ENCODE measurements at places on chromosomes 12 and 14. TPM values are rescaled to one million over a fixed set of nuclear protein-coding genes. Genes with fewer than 3 reads are reported as not detected.

Gene C14orf39
- total RNA-seq: 0.39 TPM

DNA sequence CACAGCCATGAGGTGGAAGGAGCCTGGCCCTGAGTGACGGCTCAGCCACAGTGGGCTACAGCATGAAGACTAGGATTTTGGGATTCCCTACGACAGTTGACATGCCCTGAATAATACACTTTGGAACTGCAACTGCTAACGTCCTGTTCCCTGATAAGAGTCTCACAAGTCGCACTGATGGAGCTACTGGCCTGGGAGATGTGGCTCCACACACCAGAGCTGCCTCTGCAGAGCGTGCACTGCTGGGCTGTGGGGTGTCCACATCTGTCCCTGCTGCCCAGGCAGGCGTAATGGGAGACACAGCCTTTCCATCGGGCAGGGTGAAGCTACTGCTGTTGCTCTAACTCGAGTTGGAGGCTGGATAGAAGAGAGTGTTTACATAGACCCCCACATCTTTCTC lies 42.7 kb upstream of the RASSF3 start:
- no peak overlapping the region for H3K27ac ChIP-seq
- no peaks in the 10 kb centered on the region for H3K36me3 ChIP-seq
- no peak for DNase-seq
- H3K4me1 ChIP-seq: no peaks in the 10 kb centered on the region
- no peak overlapping the region for H3K4me3 ChIP-seq
- no peaks in the 10 kb centered on the region for H3K27me3 ChIP-seq

DNA sequence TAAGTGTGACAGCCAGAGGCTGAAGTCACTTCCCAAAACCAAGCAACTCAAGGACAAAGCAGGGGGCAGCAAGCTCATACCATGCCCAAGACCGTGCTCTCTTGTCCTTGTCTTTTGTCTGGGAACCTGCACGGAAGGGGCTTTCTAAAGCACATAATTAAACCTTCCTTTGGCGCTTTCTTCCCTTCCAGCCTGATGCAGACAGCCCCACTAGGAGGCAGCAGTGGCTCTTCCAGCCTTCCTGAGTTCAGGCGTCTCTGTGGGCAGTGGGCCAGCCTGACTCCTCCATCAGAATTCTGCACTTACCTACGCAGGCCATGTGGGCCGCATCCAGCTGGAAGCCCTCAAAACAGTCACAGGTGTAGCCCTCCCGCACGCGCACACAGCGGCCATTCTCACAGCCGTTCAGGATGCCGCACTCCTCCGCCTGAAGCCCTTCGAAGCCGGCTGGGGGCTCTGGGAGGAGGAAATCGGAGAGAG lies 7.6 kb downstream of the ISCA2 start:
- no peaks in the 10 kb centered on the region for H3K4me1 ChIP-seq
- no peak overlapping the region for H3K4me3 ChIP-seq
- peak overlapping the region; percentile 57 for H3K27ac ChIP-seq
- peak; percentile 75 for DNase-seq

- no peak overlapping the region for H3K4me3 ChIP-seq
- no peaks in the 10 kb centered on the region for H3K27me3 ChIP-seq
- H3K27ac ChIP-seq: no peak overlapping the region
- DNase-seq: no peak
- H3K4me1 ChIP-seq: no peaks in the 10 kb centered on the region
- H3K36me3 ChIP-seq: no peaks in the 10 kb centered on the region
These were observed 50.4 kb downstream of the GXYLT1 start for GRCh38 chr12:42094277-42094676.

GRCh38 chr14:53226553-53226952 lies 73.4 kb upstream of the DDHD1 start:
- H3K27me3 ChIP-seq: no peaks in the 10 kb centered on the region
- no peak for DNase-seq
- H3K4me3 ChIP-seq: no peak overlapping the region
- no peak overlapping the region for H3K27ac ChIP-seq

- no peak overlapping the region for H3K27ac ChIP-seq
- DNase-seq: no peak
- H3K27me3 ChIP-seq: no peaks in the 10 kb centered on the region
- H3K36me3 ChIP-seq: no peaks in the 10 kb centered on the region
- H3K4me3 ChIP-seq: no peak overlapping the region
- no peaks in the 10 kb centered on the region for H3K4me1 ChIP-seq
These were observed 318.5 kb downstream of the BCAT1 start for GRCh38 chr12:24630446-24630845.

GRCh38 chr14:72154645-72155378 lies 222.6 kb downstream of the RGS6 start:
- H3K36me3 ChIP-seq: no peaks in the 10 kb centered on the region
- no peak overlapping the region for H3K27ac ChIP-seq
- H3K27me3 ChIP-seq: no peaks in the 10 kb centered on the region
- no peak overlapping the region for H3K4me3 ChIP-seq
- no peaks in the 10 kb centered on the region for H3K4me1 ChIP-seq
- peak; percentile 31 for DNase-seq

- H3K4me1 ChIP-seq: no peaks in the 10 kb centered on the region
- no peaks in the 10 kb centered on the region for H3K36me3 ChIP-seq
- no peaks in the 10 kb centered on the region for H3K27me3 ChIP-seq
- no peak overlapping the region for H3K27ac ChIP-seq
- no peak overlapping the region for H3K4me3 ChIP-seq
- no peak for DNase-seq
These were observed 123.7 kb upstream of the TMTC1 start for GRCh38 chr12:29907461-29907860.

DNA sequence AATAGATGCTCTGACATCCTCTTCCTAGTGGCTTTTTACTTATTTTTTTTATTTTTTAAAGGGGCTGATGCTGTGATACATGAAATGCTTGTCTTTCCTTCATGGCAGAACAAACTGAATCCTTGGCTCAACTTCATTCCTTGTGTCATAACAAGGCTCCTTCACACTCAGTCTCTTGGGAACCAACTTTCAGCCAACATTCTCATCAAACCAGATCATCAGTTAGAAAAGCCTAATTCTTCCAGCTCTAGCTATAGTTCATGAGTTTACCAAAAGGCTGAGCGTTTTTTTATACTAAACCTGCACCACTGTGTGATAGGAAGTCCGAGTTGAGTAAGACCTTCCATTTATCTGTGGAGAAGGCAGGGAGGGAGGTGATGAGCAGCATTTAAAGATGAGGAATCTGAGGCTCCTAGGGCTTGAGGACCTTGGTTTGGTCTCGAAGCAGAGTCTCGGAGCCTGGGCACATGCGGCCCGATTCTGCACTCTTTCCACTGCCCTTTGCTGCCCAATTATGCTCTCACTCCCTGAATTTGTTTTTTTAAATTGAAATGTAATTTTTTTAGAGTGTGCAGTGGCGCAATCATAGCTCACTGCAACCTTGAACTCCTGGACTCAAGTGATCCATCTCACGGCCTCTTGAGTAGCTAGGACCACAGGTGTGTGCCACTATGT lies 8.2 kb downstream of the GPRC5D start:
- no peak overlapping the region for H3K4me3 ChIP-seq
- H3K27me3 ChIP-seq: no peaks in the 10 kb centered on the region
- no peaks in the 10 kb centered on the region for H3K36me3 ChIP-seq
- peak; percentile 67 for DNase-seq
- H3K27ac ChIP-seq: no peak overlapping the region
- no peaks in the 10 kb centered on the region for H3K4me1 ChIP-seq

GRCh38 chr12:13173012-13173932 lies 23.3 kb upstream of the EMP1 start:
- H3K36me3 ChIP-seq: no peaks in the 10 kb centered on the region
- H3K4me1 ChIP-seq: peaks cover 30% of the 10 kb centered on the region
- H3K27me3 ChIP-seq: no peaks in the 10 kb centered on the region
- H3K27ac ChIP-seq: peak overlapping the region; percentile 81

GRCh38 chr12:11797317-11797913 lies 147.9 kb downstream of the ETV6 start:
- DNase-seq: no peak
- H3K27ac ChIP-seq: no peak overlapping the region
- no peaks in the 10 kb centered on the region for H3K27me3 ChIP-seq
- no peak overlapping the region for H3K4me3 ChIP-seq
- H3K4me1 ChIP-seq: no peaks in the 10 kb centered on the region
- no peaks in the 10 kb centered on the region for H3K36me3 ChIP-seq

GRCh38 chr12:75489613-75490210 lies 9.2 kb downstream of the GLIPR1 start:
- no peak for DNase-seq
- H3K27ac ChIP-seq: no peak overlapping the region
- H3K36me3 ChIP-seq: no peaks in the 10 kb centered on the region
- H3K4me1 ChIP-seq: no peaks in the 10 kb centered on the region

DNA sequence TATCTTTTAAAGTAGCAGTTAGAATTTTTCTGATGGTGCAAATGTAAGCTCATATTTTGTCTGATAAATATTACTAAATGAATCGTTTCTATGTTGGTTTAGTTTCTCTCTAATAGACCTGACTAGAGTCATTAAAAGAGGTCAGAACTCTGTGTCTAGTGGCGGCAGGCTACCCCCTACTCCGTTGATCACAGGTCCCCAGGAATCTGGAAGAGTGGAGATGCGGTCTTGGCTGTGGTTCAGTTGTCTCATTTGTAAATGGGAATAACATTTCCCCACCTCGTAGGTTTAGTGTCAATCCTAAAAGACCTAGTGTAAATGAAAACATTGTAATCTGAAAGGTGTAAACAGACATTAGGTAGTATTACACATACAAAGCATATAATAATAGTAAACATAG lies 4.7 kb upstream of the FOXJ2 start:
- no peak overlapping the region for H3K4me3 ChIP-seq
- H3K4me1 ChIP-seq: no peaks in the 10 kb centered on the region
- no peak overlapping the region for H3K27ac ChIP-seq
- no peaks in the 10 kb centered on the region for H3K36me3 ChIP-seq
- DNase-seq: no peak

Gene PDZRN4
- 197 TPM for total RNA-seq

Gene NGB
- total RNA-seq: not detected

Gene RIPK3
- 9.3 TPM for total RNA-seq

Gene HOXC4
- total RNA-seq: 8.1 TPM

DNA sequence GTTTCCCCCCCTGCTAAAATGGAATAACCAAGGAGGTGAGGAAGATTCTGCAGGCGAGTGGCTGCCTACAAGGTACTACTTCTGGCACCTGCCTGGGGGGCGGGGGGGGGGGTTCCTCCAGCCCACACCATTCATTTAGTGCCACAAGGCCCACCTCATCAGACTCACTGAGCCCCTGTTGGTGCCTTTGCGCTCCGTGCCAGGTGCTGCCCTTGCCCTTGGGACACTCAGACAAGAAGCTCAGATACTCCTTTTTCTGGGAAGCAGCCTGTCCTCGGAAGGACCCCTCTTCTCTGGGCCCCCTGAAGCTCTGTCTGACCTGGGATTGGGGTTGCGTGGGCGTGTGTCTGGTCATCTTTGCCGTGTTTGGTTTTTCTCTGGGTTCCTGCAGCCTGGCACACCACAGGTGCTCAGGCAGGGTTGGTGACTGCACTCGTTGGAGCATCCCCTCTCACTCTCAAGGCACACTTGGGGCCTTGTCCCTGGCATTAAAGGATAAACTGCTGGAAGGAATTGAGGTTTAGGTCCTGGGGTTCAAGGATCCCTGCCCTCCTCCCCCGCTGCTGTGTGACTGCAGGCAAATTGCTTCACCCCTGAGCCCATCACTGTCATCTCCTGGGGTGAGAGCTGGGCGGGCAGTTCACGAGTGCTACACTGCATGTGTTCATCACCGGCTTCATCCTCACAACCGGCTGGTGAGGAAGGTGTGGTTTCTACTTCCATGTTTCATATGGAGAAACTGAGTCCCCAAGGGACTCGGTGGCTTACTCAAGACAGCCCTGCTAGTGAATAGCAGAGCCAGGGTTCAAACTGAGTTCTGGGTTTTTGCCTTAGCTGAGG lies 16.9 kb downstream of the FAM222A start:
- H3K4me3 ChIP-seq: no peak overlapping the region
- H3K27ac ChIP-seq: peak overlapping the region; percentile 87
- H3K27me3 ChIP-seq: no peaks in the 10 kb centered on the region
- no peak for DNase-seq
- peaks cover 18% of the 10 kb centered on the region for H3K4me1 ChIP-seq

Gene FANCM
- total RNA-seq: 6.5 TPM

Gene VTI1B
- 105 TPM for total RNA-seq

Gene EDDM3A
- total RNA-seq: not detected

GRCh38 chr14:92680781-92681650 lies 67.4 kb downstream of the LGMN start:
- H3K27me3 ChIP-seq: no peaks in the 10 kb centered on the region
- no peak overlapping the region for H3K4me3 ChIP-seq
- H3K4me1 ChIP-seq: peaks cover 17% of the 10 kb centered on the region
- no peak overlapping the region for H3K27ac ChIP-seq
- H3K36me3 ChIP-seq: no peaks in the 10 kb centered on the region
- DNase-seq: peak; percentile 73

- H3K36me3 ChIP-seq: no peaks in the 10 kb centered on the region
- no peak overlapping the region for H3K4me3 ChIP-seq
- no peak overlapping the region for H3K27ac ChIP-seq
- DNase-seq: no peak
These were observed 94.7 kb upstream of the PWP1 start for GRCh38 chr12:107590814-107591375.

- peak within 1 kb of the TSS; percentile 22 for H3K4me3 ChIP-seq
- H3K27ac ChIP-seq: peak within 1 kb of the TSS; percentile 86
- DNase-seq: peak; percentile 77
These were observed at the start of gene C1R for GRCh38 chr12:7092229-7092985. Gene C1R, minus strand, starts transcription at chr12:7092445. Its CDS starts 57 bp downstream, at chr12:7092388.

Gene KRT83
- total RNA-seq: not detected

DNA sequence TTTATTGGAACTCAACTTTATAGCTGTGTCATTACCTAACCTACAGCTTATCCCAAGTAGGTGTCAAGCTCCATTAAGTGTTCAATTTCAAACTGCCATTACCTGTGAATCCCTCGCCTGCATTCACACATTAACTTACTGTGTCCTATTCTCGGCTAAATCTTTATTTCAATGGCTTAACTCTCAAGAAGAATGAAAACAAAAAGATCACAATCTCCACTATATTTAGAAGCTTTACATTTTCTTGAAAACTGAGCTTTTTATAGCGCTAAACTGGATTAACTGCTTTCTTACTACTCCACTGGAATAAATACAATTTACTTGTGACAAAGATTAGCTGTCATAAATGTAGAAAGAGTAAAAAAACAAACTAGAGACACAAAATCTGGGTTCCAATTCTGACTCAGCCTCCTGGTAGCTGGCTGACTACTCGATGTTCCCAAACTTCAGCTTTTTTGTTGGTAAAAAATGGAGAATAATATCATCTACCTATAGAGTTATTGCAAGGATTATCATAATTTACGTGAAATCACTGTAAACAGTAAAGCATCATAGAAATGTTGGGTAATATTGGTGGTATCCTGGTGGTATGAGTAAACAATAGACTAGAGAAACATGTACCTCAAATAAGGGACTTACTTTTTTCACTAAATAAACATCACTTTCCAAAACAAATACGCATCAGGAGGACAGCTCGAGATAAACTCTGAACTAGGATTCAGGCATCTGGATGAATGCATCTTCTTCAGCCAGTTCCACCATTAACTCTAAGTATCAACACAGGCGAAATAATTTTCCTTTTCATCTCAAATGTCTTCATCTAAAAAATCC lies 1.7 kb downstream of the RALGAPA1 start:
- H3K36me3 ChIP-seq: no peaks in the 10 kb centered on the region
- no peak for DNase-seq
- H3K4me1 ChIP-seq: peaks cover 12% of the 10 kb centered on the region
- no peak overlapping the region for H3K27ac ChIP-seq
- H3K27me3 ChIP-seq: no peaks in the 10 kb centered on the region

Gene LARP4
- total RNA-seq: 38.7 TPM

Gene RIMKLB
- 76.6 TPM for total RNA-seq

Data from tibial nerve (tissue), 4 donors.